ENCODE measurements at places on chromosomes 7 and 10.

- peaks cover 19% of the 10 kb centered on the region for H3K27me3 ChIP-seq
- peak; percentile 47 for DNase-seq
- H3K4me1 ChIP-seq: no peaks in the 10 kb centered on the region
- no peaks in the 10 kb centered on the region for H3K36me3 ChIP-seq
- no peak overlapping the region for H3K27ac ChIP-seq
- H3K4me3 ChIP-seq: peak overlapping the region; percentile 71
Observed at GRCh38 chr10:55629793-55630490, 731.1 kb downstream of the ZWINT start.

DNA sequence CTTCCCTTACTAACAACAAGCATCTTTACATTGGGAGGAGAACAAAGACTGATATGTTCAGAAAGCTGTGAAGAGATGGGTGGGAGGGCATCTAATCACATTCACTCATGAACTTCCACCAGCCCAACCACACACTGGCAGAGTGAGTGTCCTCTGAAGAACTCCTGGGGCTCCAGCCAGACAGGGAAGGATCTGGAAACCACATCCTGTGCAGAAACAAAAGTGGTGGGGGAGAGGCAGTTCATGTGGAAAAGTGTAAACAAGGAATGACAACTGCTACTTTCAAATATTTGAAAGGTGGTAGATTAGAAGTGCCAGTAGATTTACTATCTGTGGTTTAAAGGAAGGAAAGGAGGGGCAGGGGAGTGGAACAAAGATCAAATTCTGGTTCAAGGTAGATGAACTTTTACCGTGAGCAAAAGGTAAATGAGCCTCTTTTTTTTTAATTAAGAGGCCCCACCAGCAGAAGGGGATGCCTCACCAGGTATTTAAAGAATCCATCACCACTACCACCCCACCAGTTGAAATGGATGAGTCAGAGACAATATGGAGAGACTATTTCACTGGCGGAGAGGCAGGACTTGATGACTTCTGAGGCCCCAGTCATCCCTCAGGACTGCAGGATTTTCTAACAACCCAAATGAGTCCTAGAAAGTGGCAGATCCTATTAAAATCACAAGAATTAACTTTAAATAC is 34.5 kb downstream of the GOT1 start:
- no peaks in the 10 kb centered on the region for H3K4me1 ChIP-seq
- DNase-seq: no peak
- no peak overlapping the region for H3K4me3 ChIP-seq
- peaks cover 38% of the 10 kb centered on the region for H3K36me3 ChIP-seq

- no peaks in the 10 kb centered on the region for H3K4me1 ChIP-seq
- DNase-seq: no peak
- H3K27ac ChIP-seq: no peak overlapping the region
- no peak overlapping the region for H3K4me3 ChIP-seq
Observed at GRCh38 chr7:36001546-36001945, 151.5 kb upstream of the EEPD1 start.

DNA sequence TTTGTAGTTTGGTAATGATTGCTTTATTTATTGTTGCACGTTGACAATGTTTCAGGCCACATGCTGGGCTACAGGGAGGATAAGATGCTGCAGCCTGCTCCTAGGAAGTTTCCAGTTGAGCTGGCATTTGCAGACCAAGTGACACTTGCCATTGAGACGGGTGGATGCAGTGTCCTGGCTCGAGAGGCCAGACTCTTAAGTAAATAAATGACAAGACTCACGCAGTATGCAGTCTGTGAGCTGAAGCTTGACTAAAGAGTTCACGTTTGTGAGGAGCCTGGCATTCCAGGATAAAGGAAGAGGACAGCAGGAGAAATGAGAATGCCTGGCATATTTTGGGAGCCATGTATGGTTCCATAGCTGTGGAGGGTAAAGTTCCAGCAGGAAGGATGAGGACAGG is 105.8 kb downstream of the BAMBI start:
- H3K36me3 ChIP-seq: no peaks in the 10 kb centered on the region
- H3K27ac ChIP-seq: no peak overlapping the region
- H3K4me1 ChIP-seq: peaks cover 18% of the 10 kb centered on the region
- no peaks in the 10 kb centered on the region for H3K27me3 ChIP-seq

- peaks cover 32% of the 10 kb centered on the region for H3K4me1 ChIP-seq
- no peaks in the 10 kb centered on the region for H3K27me3 ChIP-seq
- no peak for DNase-seq
- H3K36me3 ChIP-seq: no peaks in the 10 kb centered on the region
Observed at GRCh38 chr7:137439829-137440825, 96.6 kb upstream of the PTN start.

DNA sequence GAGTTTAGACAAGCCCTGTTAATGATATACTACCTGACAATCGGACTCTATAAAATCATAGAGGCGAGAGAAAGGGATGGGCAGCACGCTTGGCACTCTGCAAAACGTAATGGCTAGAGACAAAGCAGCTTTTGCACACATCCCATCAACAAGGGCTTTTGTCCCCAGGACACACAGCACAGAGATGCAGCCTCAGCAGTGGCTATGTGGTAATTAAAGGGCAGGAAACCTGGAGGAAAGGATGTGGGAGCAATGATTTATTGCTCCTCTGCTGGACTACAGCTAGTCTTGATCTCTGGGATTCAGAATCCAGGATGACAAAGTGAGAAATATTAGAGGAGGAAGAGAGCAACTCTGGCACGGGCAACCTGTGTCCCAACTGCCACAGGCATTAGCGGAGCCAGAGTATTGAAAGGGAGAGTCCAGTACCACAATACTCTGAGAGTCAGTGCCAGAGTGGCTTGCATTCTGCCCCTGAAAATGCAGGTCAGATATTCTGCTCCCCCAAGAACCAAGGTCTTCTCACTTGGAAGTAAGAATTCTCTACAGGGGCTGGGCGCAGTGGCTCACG is 96.5 kb downstream of the ARMH3 start:
- H3K4me1 ChIP-seq: peaks cover 35% of the 10 kb centered on the region
- no peak for DNase-seq
- peak overlapping the region; percentile 70 for H3K27ac ChIP-seq
- H3K27me3 ChIP-seq: no peaks in the 10 kb centered on the region
- no peak overlapping the region for H3K4me3 ChIP-seq

- DNase-seq: no peak
- H3K27ac ChIP-seq: no peak overlapping the region
- peaks cover under 1% of the 10 kb centered on the region for H3K4me1 ChIP-seq
Observed at GRCh38 chr10:116660860-116661259, 40.1 kb downstream of the PNLIPRP2 start.

- peak; percentile 82 for DNase-seq
- no peak overlapping the region for H3K4me3 ChIP-seq
- no peaks in the 10 kb centered on the region for H3K4me1 ChIP-seq
- H3K36me3 ChIP-seq: no peaks in the 10 kb centered on the region
- no peaks in the 10 kb centered on the region for H3K27me3 ChIP-seq
Observed at GRCh38 chr10:33509231-33509831, 174.9 kb upstream of the NRP1 start.

GRCh38 chr10:93420091-93420490 is 62.0 kb downstream of the MYOF start:
- H3K36me3 ChIP-seq: no peaks in the 10 kb centered on the region
- H3K4me3 ChIP-seq: no peak overlapping the region
- DNase-seq: peak; percentile 53
- H3K27me3 ChIP-seq: no peaks in the 10 kb centered on the region
